ENCODE measurements at places on chromosomes 7 and 10.

- no peak for DNase-seq
Observed at GRCh38 chr7:95586951-95587301, 9.4 kb downstream of the PDK4 start.

DNA sequence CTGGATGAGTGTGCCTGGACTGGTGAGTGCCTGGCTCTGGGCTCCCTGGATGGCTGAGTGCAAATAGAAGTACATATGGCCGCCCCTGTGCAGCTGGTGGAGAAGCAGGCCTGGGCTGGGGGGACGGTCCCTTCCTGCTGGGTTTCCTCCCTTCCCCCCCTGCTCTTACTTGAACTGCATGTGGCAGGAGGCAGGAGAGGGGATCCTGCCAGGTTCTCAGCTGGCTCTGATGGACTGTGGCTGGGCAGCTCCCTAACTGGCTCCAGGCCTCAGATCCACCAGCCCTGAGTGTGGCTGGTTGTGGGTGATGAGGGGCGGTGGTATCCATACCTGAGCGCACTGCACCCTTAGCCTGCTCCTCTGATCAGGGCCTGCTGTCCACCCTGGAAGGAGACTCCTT is 26.9 kb downstream of the ADCY1 start:
- DNase-seq = no peak

DNA sequence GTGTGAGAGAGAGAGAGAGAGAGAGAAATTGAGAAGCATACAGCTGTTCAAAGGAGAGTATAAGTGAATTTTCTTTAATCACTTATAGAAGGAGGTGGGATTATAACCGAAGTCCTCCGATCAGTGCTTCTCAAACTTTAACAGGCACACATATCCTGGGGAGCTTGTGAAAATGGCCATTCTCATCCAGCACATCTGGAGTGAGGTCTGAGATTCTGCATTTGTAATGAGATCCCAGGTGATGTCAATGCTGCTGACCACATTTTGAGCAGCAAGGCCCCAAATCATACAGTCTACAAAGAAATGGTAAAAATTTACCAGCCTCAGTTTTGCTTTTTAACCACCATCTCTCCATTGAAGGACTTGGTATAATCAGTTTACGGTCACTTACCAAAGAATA is 219.0 kb downstream of the PTEN start:
- no peak for DNase-seq

GRCh38 chr10:27723436-27723835 is 22.2 kb downstream of the MKX start:
- DNase-seq = no peak

DNA sequence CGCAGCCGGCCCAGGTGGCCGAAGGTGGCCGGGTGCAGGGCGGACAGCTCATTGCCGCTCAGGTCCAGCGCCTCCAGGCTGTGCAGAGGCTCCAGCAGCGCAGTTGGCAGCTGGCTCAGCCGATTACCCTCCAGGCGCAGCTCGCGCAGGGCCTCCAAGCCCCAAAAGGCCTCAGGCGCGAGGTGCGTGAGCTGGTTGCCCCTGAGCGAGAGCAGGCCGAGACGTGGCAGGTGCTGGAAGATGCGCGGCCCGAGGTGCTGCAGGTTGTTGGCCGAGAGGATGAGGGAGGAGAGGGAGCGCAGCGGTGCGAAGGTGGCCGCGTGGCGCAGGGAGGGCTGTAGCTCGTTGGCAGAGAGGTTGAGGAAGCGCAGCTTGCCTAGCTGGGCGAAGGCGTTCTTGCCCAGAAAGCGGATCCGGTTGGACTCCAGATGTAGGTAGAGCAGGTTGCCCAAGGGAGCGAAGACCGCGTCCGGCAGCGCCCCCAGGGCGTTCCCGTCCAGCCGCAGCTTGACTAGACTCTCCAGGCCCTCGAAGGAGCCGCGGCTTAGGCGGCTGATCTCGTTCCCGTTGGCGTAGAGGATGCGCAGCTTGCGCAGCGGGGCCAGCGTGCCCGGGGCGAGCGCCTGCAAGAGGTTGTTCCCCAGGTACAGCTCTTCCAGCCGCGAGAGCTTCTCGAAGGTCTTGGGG is 923 bp downstream of the TRIL start:
- no peak for DNase-seq

DNA sequence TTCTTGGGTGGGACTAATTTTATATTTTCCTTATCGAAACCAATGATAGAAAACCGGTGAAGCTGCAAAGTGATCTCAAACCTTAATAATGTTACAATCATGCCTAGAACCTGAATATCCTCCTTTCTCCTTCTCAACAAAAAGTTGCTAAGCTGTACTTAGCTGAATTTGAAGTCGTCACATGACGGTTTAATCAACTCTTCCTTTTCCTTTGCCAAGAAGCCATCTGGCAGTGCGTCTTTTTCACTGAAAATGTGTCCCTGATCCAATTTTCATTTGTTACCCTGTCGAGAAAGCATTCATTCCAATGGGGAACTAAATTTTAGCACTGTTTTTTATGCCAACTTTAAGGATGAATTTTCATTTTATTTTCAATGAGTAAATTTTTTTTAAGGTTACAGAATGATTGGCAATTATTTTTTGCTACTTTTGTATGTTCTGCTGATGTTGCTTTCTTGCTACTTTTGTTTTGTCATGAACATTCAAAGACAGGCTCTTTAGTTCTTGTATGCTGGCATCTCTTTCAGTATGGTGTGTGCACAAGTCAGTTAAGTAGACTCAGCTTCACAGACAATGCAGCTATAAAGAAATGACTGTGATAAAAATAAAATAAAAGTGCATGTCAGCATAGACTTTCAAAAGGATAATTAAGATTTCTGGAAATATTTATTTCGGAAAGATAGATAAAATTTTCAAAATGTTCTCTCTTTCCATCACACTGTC is 980.0 kb downstream of the DNAJB9 start:
- DNase-seq = no peak

DNA sequence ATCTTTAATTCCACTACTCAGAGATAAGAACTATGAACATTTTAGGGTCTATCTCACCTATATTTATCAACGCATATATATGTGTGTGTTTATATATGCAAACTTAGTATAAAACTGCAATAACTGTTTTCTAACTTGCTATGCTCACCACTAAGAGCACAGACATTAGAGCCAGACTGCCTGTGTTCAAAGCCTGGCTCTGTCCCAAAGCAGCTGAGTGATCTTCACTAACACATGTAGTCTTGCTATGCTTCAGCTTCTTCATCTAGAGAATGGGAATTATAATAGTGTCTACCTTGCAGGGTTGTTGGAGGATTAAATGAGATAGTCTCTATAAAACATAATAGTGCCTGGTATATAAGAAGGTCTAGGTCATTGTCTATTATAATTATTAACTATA is 165.5 kb downstream of the MAGI2 start:
- no peak for DNase-seq

- DNase-seq = no peak
Observed at GRCh38 chr10:93416824-93417223, 65.3 kb downstream of the MYOF start.

DNA sequence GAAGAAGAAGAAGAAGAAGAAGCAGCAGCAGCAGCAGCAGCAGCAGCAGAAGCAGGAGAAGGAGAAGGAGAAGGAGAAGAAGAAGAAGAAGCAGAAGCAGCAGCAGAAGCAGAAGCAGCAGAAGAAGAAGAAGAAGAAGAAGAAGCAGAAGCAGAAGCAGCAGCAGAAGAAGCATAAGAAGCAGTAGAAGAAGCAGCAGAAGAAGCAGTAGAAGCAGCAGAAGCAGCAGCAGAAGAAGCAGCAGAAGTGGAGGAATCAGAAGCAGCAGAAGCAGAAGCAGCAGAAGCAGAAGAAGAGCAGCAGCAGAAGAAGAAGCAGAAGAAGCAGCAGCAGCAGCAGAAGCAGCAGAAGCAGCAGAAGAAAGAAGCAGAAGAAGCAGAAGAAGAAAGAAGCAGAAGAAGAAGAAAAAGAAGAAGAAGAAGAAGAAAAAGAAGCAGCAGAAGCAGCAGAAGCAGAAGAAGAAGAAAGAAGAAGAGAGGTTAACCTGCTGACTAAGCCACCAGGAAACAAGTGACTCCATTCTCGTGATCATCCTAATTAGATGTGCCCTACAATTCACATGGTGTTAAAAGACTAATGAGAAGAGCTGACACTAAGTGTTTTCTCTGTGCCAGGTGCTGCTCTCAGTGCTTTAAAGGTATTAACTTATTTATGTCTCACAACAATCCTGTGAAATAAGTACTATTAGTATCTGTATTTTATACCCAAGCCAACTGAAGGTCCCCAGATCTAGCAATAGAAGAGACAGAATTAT is 11.6 kb downstream of the CDNF start:
- no peak for DNase-seq

DNA sequence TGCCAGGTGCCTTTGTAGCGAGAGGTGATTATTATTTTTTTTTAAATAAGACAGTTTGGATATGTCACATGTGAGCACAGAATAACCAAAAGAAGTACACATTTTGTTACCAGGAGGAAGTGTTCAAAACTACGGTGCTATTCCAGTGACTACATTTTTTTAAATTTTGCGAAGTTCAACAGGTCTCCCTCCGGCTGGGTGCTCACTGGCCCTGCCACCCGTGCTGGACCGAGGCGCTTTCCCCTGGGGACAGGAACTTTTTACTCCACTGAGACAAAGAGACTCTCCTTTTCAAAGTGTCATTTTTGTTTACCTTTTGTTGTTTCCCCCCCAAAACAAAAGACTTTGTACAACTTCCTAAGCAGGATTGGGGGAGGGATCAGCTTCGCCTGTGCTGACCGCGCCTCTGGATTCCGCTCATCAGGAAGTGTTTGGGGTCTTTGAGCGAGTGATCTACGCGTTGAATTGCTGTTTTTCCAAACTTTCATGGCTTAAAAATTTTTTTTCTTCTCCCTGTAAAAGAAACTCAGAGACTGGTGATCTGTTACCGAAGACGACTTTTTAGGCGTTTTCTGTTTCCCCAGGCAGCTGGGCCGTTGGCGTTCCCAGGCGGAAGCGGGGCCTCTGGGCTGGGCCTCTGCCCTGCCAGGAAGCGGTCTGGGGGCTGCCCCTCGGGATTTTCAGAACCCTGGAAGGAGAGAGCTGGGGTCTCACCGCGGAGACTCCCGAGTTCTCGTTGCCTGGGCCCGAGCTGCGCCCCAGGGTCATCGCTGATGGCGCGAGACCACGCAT is 7.2 kb downstream of the EN2 start:
- DNase-seq = no peak

GRCh38 chr10:22934726-22935125 is 6.9 kb downstream of the ARMC3 start:
- DNase-seq = no peak

DNA sequence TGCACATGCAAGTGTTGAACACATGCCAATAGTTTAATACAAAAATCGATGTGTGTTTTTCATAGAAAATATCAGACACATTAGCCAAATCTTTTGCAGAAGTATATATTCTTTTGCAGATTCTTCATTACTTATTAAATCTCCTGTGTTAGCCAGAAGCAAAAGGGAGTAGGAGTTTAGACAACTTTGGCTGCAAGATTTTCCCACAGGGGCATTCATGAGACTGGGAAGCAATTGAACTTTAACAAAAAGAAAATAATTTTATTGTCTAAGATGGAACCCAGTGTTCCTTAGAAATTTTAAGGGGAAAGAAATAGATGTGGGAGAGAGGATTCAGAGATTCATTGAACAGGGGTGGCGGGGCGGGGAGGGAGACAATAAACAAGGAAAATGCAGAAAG is 1336.0 kb downstream of the GATA3 start:
- DNase-seq = no peak

DNA sequence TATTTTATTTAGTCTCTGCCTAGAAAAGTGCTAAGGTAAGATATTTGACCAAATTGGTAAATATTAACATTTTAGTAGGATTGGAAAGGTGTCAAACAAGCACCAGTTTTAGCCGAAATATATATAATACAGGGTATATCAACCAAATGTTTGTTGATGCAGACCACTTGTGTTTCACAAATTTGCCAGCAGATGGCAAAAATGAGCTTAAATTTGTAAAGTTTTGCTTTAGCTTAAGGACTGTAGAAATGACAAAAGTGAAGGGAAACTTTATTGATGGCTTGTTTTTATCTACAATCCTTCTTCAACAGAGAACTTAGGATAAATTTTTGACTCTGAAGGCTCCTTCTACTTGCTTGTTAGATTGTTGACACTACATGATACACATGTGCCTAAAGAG is 4.8 kb upstream of the POLR1F start:
- peak; percentile 38 for DNase-seq

- DNase-seq = no peak
Observed at GRCh38 chr7:101547916-101548661, 81.0 kb downstream of the MYL10 start.

- peak; percentile 83 for DNase-seq
Observed at GRCh38 chr7:32921896-32922295, 30.3 kb upstream of the KBTBD2 start.

GRCh38 chr10:4303045-4303444 is 518.0 kb upstream of the KLF6 start:
- peak; percentile 39 for DNase-seq

DNA sequence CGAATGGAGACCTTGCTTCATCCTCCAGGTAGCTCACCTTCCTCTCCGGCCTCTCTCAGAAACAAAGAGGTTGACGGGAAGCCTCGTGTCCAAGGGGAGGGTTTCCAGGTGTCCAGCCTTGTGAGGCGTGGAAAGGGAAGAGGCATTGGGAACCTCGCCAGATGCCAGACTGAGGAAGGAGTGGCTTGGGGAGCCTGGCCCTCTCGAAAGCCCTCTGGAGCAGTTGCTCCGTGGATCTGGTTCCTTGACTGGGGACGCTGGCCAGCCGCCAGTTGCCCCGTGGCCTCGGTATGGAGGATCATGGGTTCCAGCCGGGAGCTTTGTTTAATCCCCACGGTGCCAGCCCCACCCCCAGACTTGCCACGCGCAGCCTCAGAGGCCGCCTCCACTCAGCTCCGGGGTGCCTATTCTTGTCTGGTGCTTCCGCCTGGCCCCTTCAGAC is 30.3 kb upstream of the SUN1 start:
- DNase-seq = no peak

- no peak for DNase-seq
Observed at GRCh38 chr10:102261842-102262241, 16.5 kb downstream of the GBF1 start.

DNA sequence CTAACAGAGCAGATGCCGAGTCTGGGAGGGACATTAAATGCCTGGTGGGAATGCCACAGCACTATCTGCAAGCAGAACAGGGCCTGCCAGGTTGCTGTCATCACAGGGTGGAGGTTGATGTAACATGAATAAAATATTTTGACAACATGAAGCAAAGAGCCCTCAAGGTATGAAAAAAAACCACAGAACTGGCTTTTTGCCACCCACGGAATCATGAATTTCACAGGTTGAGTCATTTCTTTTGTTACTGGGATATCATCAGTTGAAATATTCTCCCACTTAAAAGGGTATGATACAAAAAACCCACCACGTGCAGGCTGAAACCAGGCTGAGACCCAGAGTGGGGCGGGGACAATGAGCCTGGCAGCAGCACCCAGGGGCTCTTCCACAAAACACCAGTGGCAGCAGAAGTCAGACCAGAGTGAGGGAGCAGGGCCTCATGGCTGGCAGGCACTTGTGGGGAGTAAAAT is 220.1 kb downstream of the TNS3 start:
- DNase-seq = peak; percentile 92

GRCh38 chr10:77186936-77187335 is 450.7 kb downstream of the KCNMA1 start:
- DNase-seq = peak; percentile 25

GRCh38 chr10:103145860-103146466 is 47.1 kb downstream of the NT5C2 start:
- DNase-seq = peak; percentile 39

GRCh38 chr7:146956321-146956720 is 839.7 kb downstream of the CNTNAP2 start:
- no peak for DNase-seq

Measured in HT1080 (cell line).